Activated T-helper 2 cell treated with anti-CD3 and anti-CD28 coated beads, Interferon-gamma antibody, Interleukin-2, Interleukin-4, amounts not matched to agents 10 μg/mL and 5 μg/mL and 100 μg/mL, durations not matched to agents 14 hours and 24 hours and 36 hours (primary cell): ENCODE measurements at places on chromosomes 3 and 15.

DNA sequence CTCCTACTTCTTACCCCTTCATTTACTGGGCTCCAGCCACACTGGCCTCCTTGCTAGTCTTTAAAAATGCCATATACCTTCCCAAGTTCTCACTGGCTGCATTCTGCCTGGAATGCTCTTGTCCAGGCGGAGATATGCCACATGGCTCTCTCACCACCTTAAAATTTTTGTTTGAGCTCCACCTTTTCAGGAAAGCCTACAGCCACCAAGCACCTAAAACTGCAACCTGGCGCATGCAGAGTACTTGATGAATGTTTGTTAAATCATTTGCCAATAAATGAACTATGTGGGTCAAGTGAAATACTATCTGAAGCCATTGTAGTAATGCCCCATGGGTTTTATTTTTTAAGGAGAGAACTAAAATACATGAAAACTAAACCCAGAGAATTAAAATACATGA lies 54.3 kb downstream of the GLB1 start:
- DNase-seq, result no peak

GRCh38 chr3:51933471-51934138 lies 8.1 kb downstream of the RRP9 start:
- DNase-seq, result no peak

DNA sequence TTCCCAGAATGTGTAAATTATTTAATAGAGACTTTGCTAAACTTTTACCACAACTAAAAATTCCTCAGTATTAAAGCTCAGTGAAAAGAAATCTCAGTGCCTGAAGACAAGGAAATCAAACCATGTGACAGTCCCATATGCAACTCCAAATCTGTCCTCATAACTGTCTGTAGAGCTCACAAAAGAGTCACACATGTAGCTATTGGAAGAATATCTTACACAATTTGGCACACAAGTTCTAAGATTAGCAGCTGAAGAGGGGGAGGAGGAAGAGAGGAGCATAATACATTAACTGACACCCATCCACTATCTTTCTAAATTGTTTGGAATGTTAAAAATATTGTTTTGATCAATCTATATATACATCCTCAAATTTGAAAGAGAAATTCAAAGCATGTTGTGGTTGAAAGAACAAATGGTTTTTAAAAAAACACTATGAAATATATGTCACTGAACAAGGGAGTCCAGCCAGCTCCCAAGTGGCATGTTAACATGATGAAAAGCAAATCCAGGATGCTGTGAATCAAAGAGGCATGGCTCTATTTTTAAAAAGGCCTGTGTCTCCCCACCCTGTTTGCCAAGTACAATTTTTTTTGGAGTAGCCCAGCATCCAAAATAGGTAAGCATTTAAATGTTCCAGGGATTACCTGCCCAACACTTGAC lies 126.3 kb upstream of the NANOGP8 start:
- DNase-seq, result no peak

- DNase-seq, result no peak
Observed at GRCh38 chr15:28900892-28901586, 15.3 kb downstream of the APBA2 start.

DNA sequence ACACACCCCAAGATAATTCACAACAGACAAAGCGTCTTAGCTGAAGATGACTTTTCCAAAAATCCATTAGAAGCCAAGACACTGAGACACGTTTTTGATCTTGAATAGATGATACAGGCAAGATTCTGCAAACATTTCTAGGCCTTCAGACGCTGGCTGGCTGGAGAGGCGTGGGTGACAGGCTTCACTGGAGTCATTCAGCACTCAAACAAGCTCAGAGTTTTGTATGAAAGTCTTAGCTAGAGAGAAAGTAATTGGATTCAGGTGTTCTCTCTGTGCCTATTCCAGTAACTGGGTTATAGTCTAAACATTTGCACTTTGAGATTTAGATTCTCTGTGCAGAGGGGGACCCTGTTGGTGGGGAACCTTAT lies 147.7 kb upstream of the BHLHE40 start:
- DNase-seq, result no peak

DNA sequence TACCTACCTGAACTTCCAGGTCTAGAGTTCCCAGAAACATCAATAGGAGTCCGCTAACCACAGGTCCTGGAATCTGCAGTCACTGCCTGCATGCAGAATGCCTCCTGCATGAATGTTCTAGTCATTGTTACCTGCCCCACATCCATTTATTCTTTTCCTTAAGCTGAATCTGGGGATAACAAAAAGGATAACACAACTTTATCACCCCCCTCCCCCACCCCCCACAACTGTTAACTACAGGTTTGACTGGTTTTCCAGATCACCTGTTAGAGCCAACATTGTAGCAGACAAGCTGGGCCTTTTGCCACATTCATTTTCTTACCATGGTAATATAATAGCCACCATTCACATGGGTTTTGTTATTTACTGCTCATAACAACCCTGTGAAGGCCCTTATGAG lies 4.6 kb upstream of the CTSH start:
- DNase-seq, result no peak

GRCh38 chr3:181839916-181840297 lies 128.2 kb downstream of the SOX2 start:
- no peak for DNase-seq

DNA sequence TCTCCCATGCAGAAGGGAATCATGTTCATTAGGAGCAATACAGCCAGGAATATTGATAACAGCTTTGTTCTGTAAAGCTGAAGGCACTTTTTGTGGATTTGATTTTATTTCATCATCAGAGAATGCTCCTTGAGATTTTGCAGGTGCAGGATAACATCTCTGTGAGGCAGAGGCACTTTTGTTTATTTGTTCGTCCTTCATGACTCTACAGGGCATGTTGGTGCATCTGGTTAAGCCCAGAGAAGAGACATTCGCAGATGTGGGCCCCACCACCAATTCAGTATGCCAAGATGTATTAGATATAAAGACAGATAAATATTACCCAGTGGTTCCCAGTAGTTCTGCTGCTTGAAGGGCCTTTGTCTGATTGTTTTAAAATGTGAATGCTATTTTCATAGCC lies 368.1 kb upstream of the SEMA6D start:
- DNase-seq, result no peak

- DNase-seq, result no peak
Observed at GRCh38 chr3:69737392-69737791, 1.9 kb upstream of the MITF start.

- no peak for DNase-seq
Observed at GRCh38 chr3:69699183-69699582, 40.1 kb upstream of the MITF start.

- DNase-seq, result no peak
Observed at GRCh38 chr15:84894736-84895425, 10.4 kb downstream of the SLC28A1 start.

- DNase-seq, result no peak
Observed at GRCh38 chr3:38588995-38589937, 60.2 kb downstream of the SCN5A start.

DNA sequence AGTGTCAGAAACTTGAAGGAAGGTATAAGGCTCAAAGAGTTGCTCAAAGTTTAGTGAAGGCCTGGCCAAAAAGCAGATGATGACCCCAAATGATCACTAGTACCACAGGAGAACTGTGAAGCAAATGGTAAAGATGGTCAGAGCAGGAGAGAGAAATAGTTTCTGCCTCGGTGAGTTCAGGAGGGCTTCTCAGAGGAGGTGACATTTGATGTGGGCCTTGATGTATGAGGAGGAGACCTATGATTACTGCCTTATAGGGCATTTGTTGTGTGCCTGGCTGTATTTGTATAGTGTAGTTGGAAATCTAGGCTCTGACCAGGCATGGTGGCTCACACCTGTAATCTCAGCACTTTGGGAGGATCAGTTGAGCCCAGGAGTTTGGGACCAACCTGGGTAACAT lies 50.4 kb downstream of the DNASE1L3 start:
- DNase-seq, result no peak
